ENCODE measurements at places on chromosomes 7 and 10.

GRCh38 chr10:61628875-61629513 lies 33.7 kb upstream of the CABCOCO1 start:
- DNase-seq = no peak

GRCh38 chr7:124059375-124059774 lies 26.5 kb upstream of the TMEM229A start:
- no peak for DNase-seq

GRCh38 chr7:150388709-150389531 lies 9.8 kb downstream of the ZNF775 start:
- peak; percentile 34 for DNase-seq

GRCh38 chr10:35608328-35608672 lies 3.2 kb downstream of the GJD4 start:
- no peak for DNase-seq

DNA sequence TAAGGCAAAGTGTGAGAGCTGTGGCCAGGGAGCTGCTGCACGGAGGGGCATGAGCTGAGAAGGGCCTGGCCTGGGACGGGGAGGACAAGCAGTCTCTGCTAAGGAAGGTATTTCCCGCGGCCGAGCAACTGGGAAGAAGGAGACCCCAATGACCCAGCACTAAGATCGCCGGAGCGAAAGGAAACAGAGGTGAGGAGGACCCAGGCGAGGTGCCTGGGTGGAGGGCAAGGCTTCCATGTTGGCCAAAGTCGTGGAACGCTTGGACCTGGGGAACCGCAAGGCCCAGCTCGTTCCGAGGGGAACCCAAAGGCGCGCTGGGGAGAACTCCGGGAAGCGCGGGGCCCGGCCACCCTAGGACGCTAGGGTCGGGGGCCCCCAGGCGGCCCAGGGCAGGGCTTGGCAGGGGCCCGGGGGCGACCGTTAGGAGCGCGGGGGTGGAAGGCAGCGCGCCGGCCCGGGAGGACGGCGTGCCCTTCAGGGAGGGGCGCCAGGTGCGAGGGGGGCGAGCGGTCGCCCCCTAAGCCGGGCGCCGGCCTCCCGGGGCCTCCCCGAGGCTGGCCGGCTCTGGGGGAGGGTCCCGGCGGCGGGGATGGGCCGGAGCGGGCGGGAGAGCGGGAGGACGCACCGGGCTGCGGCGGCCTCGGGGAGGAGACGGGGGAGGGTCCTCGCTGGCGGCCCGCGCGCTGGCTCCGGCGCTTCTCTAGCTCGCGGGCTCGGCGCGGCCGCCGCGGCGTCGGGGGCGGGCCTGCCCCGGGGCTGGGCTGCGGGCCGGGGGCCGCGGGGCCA lies 545 bp downstream of the GIGYF1 start:
- no peak for DNase-seq

GRCh38 chr10:110305767-110306451 lies 1.2 kb upstream of the SMNDC1 start:
- peak; percentile 88 for DNase-seq

DNA sequence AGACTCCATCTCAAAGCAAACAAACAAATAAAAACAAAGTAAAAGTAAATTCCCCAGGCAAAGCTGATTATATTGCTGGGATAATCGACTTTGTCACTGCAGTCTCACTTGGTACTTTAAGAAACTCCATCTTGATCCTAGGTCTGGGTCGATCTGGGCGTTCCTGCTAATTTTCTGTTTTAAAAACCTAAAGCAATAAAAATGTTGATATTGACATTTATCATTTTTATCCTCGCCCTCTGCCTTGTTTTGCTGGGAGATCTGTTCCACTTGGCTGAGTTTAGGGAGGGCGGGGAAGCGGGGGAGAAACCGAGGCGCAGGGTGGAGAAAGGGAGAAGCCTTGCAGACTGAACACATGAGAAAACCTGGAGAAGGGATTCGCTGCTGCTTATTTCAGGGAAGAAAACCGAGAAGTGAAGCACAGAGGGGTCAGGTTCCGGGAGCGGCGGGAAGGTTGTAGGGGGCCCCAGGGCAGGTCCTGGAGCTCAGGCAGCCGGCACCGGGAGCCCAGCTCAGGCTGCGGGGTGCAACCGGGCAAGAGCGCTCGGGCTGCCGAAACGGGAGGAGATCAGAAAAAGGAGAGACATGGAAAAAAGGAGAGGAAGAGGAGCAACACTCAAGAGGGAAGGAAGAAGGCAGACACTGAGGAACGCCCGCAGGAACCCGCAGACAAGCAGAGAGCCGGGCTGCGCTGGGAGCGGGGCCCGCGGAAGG lies 27.3 kb upstream of the KMT2C start:
- no peak for DNase-seq

GRCh38 chr10:59829024-59829423 lies 75.8 kb upstream of the MRLN start:
- DNase-seq = no peak

GRCh38 chr7:72106405-72106804 lies 305.7 kb downstream of the CALN1 start:
- no peak for DNase-seq

GRCh38 chr7:29976673-29977415 lies 12.8 kb downstream of the SCRN1 start:
- no peak for DNase-seq

GRCh38 chr10:18240185-18240882 lies 100.1 kb downstream of the CACNB2 start:
- no peak for DNase-seq

DNA sequence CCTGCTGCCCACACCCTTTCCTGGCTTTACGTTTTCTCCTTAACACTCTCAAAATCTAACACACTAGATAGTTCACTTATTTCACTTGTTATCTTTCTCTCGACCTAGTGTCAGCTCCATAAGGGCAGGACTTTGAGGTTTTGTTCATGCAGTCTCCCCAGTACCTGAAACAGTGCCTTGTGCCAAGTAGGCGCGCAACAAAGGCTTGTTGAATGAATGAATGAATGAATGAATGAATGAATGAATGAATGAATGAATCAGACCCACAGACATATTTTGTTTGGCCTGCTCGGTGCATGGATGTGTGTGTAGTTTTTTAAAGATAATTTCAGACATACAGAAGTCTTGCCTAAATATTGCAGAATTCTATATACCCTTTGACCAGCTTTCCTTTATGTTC lies 6.2 kb downstream of the TYSND1 start:
- DNase-seq = no peak

DNA sequence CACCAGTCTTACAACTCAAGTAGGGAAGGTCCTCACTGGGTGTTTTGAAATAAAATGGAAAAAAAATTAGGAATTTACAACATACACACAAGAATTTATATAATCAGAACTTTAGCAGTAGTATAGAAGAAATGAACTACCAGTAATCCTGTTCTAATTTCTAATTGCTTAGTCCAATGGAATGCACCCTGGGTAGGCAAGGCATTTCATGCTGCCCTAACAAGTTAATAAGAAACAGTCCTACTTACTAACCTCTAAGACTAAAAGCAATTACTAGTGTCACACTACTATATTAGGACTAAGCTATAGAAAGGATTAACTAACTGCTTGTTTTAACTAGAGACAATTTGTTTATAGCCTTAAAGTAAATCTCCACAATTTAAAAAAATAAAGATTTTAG lies 158.1 kb downstream of the BTAF1 start:
- no peak for DNase-seq

GRCh38 chr10:122173337-122173736 lies 97.8 kb upstream of the BTBD16 start:
- DNase-seq = no peak

DNA sequence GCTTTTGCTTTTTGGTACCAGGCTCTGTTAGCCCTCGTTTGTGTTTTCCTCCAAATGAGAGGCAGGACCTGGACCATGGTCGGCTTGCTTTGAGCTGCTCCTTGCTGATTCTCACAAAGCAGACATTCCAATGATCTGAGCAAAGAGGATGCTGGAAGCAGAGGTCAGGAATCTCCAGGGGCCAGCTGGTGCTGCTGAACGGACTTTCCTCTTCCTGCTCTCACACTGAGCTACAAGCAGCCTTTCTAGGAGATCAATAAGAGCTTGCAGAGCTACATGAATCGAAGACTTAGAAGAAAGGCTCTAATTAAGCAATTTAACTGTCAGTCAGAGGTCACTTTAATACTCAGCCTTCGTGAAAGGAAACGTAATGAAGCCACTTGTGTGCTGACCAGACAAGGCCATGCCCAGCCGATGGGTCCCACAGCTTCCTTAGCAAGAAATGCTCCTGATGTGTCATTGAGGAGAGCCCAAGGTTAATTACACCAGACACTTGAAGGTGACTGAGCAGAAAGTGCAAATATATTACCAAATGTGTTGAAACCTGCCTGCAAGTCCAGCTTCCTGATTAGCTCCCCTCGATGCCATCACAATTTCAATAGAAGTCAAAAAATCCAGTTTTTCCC lies 151.3 kb upstream of the RSU1 start:
- DNase-seq = no peak

DNA sequence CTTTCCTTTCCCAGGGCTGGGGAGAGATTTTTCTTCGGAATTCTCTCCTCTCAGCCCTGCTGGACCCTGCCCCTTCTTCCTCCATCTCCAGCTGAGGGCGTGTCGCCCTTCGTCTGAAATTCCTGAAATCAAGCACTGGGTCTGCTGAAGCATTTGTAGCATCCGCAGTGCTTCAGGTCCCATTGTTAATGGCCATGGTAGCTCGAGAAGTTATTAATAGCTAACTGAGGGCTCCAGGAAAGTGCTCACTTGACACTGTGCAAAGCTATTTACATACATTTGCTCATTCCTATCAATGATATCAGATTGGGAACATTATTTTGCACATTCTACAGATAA lies 515 bp downstream of the FAM149B1 start:
- no peak for DNase-seq

DNA sequence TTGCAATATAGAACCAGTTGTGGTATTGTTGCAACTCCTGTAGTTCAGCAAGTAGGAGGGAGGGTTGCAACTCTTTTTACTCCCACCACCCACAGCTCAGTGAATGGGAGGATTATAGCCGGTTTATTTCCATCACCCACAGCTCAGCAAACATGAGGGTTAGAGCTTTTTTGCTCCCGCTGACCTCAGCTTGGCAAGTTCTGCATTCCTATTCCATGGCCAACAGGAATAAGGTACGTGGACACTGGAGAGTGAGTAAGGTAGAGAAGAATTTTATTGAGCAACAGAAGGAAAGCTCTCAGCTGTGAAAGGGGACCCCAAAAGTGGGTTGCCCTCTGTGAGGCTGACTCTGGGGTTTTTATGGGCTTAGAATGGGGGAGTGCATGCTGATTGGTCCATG lies 167.1 kb upstream of the SMIM30 start:
- DNase-seq = no peak

All from hematopoietic multipotent progenitor cell treated with erythropoietin and hydrocortisone succinate and interleukin-3 and kit ligand, for 8 days (in vitro differentiated cells).